Forelimb muscle (tissue), 1 donor: ENCODE measurements at places on chromosomes 5 and 9. TPM values are rescaled to one million over a fixed set of nuclear protein-coding genes. Genes with fewer than 3 reads are reported as not detected.

GRCh38 chr5:173878224-173878967 is 9.8 kb upstream of the CPEB4 start:
- DNase-seq = no peak

GRCh38 chr5:161406880-161407279 is 139.6 kb downstream of the GABRB2 start:
- no peak for DNase-seq

PDLIM4 gene
- polyA plus RNA-seq = 66.2 TPM

ATP10B gene
- 0.35 TPM for polyA plus RNA-seq

RNF180 gene
- polyA plus RNA-seq = 1.6 TPM

C8G gene
- 0.32 TPM for polyA plus RNA-seq
